ENCODE measurements at places on chromosomes 12 and 14.

DNA sequence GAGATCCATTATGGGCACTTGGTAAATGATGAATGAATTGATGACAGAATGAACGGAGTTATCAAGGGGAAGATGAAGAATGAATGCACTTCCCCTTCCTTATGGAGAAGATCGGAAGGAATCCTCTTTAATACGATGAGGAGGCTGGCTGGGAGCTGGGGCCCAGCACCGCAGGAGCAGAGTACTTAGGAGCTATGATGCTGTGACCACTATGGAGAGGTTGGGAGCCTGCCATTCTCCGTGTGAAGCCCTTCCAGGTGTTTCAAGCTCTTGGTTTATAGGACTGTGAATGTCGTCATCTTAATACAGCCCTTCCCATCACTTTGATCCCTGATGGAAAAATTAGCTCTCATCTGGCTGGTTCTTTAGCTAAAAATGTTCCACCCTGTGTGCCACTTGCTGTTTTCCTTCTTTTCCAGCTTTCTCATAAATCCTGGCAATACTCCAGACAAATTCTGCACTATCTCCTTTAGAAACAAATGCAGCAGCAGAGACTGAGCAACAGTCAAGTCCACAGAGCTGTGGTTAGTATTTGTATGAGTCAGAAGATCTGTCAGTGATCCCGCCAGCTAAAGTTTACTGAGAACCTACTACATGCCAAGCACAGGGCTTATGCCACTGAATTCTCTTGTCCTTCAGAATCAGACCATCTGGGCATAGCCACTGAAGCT is 263.1 kb upstream of the CRY1 start:
- DNase-seq: no peak

DNA sequence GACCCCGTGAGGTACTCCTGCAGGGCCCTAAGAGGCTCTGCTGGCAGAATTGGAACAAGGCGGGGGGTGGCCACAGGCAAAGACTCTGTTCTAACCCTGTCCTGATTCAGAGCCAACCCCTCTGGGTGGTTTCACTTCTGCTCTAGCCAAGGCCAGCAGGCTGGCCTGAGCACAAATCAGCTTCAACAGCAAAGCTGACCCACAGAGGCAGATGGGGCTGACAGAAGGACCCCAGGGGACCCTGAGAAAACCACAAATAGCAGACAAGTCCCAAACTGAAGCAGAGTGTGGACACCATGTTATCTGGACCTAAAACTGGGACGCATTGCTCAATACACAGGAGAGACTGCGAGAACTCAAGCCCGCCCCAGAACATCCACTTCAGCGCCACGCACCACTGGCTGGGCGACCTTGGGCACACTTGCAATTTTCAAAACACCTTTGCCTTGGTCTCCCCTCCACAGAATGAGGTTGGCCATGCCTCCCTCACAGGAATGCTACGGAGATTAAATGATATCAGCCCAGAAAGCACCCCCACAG is 76.4 kb upstream of the DICER1 start:
- no peak for DNase-seq

DNA sequence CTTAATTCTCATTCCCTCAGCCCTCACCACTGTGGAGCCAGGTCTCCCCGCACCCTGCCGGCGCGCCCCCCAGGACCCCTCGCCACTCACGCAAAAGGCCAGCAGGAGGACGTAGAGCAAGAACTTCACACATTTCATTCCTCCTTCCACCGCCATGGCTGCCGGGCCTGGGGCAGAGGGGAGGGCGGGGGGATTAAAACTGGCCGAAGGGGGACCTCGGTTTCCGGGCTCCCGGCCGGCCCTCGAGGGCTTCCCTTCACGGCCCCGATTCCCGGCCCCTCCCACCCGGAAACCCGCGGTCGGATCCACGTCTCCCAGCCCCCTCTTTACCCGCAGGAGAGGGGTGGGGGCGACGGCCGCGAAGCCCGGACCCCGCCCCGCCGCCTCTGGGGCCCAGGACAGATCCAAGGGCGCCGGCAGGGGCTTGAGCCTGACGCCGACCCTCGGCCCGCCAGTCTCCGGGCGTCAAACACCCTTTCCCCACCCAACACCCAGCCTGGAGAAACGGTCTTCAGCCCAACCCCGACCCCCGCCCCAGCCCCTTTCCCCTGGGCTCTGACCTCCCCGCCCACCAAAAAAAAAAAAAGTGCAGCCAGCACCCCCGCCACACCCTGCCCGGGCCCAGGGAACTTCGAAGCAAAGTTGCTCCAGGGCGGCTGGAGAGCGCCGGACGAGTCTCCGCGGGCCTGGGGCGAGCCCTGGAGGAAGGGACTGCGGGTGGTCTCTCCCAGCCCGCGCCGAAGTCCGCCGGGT is 447 bp downstream of the CD63 start:
- no peak for DNase-seq

DNA sequence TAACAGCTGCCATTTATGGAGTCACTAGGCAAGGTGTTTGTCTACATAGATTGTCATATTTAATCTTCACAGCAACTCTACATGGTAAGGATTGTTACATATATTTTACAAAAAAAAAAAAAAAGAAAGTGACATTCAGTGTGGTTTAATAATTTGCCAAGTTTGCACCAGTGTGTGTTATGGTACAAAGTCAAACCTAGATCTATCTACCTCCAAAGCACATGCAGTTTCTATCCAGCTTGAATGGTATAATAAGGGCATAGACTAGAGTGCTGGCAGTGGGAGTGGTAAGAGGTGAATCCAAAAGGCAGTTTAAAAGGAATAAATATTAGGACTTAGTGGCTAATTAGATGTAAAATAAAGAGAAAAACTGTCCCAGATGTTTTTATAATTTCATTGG is 66.2 kb upstream of the PCNX4 start:
- DNase-seq: no peak

GRCh38 chr14:41785696-41786095 is 179.0 kb downstream of the LRFN5 start:
- DNase-seq: no peak

DNA sequence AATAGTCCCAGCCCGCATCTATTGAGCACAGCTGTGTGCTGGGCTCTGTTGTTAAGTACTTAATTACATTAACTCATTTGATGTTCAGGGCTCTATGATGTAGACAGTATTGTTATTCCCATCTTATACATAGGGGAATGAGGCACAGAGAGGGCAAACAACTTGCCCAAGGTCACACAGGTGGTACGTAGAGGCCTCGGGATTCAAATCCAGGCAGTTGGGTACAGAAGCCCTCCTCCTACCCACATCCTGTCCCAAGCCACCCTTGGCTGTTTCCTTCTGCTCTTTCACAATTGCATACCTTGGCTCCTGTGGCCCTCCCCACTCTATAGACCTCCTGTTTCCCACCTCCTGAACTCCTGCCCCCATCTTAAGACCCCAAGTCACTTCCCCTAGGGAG is 10.0 kb upstream of the GPR68 start:
- no peak for DNase-seq

- no peak for DNase-seq
Observed at GRCh38 chr14:81177225-81177624, 43.5 kb downstream of the GTF2A1 start.

DNA sequence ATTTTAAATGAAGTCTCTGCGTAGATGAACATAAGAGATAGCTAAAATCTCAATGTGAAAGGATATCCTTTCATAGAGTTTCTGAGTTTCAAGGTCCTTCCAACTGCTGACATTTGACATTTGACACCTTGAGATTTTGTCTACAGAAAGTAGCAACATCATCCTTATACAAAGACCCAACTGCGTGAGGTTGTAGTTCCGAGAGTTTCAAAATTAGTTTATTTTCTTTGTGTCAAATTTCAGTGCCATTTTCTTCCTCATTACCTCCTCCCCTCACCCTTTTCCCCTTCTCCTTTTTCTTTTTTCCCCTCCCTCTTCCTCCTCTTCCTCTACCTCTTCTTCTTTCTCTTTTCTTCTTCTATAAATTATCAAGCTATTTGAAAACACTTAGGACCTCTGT is 26.9 kb upstream of the BATF start:
- DNase-seq: no peak

DNA sequence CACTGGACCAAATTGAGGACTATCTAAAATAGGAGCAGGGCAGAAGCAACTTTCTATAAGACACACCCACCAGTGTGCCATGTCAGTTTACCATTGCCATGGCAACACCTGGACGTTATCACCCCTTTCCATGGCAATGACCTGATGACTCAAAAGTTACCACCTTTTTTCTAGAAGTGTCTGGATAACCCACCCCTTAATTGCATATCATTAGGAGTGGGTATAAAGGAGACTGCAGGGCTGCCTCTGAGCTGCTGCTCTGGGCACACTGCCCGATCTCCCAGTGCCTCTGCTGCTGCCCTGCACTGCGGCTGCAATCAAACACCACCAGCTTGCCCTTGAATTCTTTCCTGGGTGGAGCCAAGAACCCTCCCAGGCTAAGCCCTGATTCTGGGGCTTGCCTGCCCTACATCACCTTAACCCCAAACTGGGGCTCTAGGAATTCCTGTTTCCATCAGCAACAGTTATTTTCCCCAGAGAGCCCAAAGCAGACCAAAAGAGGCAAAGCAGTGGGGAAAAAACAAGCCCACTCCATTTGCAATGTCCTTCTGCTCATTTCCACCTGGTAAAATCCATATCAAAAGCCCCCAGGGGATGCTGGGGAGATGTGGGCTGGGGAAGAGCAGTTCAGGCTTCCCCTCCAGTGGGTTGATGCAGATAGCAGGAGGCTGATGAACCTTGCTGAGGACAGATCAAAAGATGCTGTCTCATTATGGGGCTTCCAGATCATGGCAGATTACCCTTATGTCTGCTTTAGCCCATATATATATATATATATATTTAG is 129.5 kb upstream of the NCOR2 start:
- no peak for DNase-seq

DNA sequence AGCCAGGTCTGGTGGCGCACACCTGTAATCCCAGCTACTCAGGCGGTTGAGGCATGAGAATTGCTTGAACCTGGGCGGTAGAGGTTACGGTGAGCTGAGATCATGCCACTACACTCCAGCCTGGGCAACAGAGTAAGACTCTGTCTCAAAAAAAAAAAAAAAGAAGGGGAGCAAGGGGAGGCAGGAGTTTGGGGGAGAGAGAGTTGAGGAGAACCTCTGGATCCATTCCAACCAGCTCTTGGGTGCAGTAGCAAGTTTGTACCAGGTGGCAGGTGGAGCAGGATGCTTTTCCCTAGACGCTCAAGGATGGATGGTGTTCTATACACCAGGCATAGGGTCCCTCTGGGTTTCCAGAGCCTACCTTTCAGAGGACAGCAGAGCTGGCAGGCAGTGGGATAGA is 1.9 kb downstream of the NFE2 start:
- DNase-seq: no peak

GRCh38 chr12:6827982-6828780 is at the start of gene P3H3:
P3H3 (plus strand) TSS chr12:6828407; CDS start chr12:6828441, 34 bp downstream.
- DNase-seq: no peak

- DNase-seq: peak; percentile 62
Observed at GRCh38 chr12:123478762-123479161, 20.8 kb downstream of the SNRNP35 start.

- DNase-seq: no peak
Observed at GRCh38 chr12:57618966-57619433, 7.8 kb downstream of the ARHGEF25 start.

- DNase-seq: no peak
Observed at GRCh38 chr14:33357225-33358010, 418.7 kb downstream of the NPAS3 start.

GRCh38 chr14:22871224-22872032 is at the start of gene LRP10:
LRP10 (plus strand) TSS chr14:22871740; CDS start chr14:22872304, 564 bp downstream.
- DNase-seq: peak; percentile 64

Measured in pulmonary artery endothelial cell (primary cell).